AG09309 (cell line): ENCODE measurements at places on chromosomes 5 and 9.

- no peak for DNase-seq
These were observed 410.7 kb downstream of the DTWD2 start for GRCh38 chr5:118577621-118578020.

DNA sequence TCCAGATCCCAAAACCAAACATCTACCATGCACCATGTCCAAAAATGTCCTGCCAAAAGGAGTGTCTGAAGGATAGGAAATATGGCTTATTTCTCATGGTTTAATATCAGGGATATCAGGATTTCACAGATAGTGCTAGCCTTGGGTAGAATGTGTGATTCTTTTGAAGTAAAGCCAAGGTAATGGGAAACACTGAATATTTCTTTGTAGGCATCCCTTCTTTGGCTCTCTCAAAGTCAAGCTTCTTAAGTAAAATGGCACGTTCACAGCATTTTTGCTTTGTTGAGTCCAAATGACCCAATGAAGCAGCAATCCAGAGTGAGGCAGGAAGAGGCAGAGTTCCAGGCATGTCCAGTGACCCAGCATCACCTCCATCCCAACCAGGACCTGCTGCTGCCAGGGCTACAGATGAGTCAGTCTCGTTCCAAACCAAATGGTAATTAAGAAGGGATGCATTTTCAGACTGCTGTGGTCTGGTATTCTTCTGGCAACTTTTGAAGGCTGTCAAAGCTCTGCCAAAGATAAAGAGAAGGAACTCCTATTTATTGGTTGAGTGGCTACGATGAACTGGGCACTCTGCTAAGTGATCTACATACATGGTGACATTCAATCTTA, 678.8 kb upstream of the KLF4 start:
- DNase-seq, result peak; percentile 72

GRCh38 chr5:109953761-109954160, 264.0 kb downstream of the MAN2A1 start:
- no peak for DNase-seq

- DNase-seq, result no peak
These were observed 1.1 kb downstream of the MTMR12 start for GRCh38 chr5:32311404-32312196.

GRCh38 chr5:145668714-145669113, 166.4 kb downstream of the PRELID2 start:
- DNase-seq, result no peak

DNA sequence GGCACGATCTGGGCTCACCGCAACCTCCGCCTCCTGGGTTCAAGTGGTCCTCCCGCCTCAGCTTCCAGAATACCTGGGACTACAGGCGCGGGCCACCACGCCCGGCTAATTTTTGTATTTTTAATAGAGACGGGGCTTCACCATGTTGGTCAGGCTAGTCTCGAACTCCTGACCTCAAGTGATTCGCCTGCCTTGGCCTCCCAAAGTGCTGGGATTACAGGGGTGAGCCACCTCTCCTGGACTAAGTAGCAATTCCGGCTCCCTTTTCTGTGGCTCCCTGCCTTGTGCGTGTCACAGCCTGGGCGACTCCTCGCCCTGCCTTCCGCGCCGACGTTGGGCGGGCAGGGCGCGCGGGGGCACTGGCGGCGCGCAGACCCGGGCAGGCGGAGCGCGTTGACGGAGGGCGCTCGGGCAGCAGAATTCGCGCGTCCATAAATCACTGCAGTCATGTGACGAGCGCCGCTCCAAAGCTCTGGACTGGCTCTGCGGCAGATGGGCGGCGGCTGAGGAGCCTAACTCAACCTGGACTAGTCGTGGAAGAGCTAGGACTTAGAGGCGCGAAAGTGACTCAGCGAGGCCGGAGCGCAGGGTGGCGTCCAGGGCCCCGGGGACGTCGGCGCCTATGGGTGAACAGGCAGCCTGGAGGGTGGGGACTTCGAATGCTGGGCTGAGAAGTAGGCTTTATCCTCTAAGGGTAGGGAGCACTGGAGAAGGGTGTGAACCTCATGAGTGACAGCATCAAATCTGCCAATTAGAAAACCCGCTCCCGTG, 1.4 kb upstream of the CIZ1 start:
- DNase-seq, result peak; percentile 69

DNA sequence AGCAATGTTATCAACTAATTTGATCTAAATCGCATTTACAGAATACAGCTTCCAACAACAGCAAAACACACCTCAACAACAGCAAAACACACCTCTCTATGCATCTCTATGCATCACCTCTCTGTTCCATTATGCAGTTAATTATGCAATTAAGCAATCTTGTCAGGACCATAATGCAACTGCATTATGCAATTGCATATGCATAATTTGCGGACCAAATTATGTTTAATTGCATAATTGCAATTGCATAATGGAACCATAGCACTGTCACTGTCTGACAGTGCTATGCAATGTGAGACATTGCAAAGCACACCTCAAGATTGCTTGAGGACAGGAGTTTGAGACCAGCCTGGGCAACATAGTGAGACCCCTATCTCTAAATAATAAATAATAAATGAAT, 80.4 kb upstream of the PRSS3 start:
- no peak for DNase-seq

DNA sequence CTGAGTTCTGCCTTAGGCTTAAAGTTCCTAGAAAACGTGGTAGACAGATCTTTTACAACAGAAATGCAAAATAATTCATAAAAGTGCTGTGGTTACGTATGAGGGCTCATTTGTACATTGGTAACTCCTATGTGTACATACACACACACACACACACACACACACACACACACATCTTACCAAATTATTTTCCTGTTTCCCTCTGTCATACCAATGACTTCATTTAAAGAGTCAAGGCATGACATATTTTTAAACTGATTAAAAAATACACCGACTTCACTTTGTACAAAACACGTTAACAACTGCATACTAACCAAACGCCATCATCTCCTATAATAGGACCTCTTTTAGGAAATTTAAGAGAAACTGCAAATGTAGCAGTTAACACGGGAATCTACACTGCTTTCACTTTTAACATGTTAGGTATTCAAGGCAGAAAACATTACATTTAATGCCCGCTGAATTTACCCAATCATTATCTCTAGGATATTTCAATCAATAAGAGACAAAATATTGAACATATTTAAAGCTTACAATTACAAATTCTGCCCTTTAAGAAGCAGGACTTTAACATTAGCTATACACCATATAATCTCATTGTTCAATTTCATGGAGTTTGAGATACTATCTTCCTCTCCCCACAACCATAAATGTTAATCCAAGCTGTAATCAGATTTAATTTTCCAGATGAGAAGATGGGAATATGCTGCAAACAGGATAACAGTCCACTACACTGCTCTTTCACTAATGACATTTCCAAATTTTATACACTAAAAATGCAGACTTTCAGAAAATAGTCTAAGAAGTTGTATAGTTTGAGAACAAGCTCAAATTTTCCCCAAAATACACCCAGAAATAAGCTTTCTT, 133.1 kb downstream of the DENND1A start:
- DNase-seq, result no peak

GRCh38 chr9:2281031-2281802, 266.1 kb downstream of the SMARCA2 start:
- no peak for DNase-seq

GRCh38 chr5:33894566-33894965, 2.8 kb upstream of the ADAMTS12 start:
- no peak for DNase-seq

DNA sequence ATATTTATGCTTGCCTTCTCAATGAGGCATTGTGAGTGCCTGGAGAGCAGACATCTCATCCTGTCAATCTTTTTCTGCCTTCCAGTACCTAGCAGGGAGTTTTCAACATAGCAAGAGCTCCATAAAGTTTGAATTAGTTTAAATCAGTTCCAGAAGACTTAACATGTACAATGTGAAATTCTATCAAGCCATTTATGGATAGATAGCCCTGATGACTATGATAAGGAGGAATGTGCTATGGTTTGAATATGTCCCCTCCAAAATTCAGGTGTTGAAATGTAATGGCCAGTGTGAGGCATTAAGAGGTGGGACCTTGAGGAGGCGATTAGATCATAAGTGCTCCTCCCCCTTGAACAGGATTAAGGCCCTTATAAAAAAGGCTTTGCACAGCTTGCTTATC, 306.9 kb upstream of the SMARCA2 start:
- DNase-seq, result no peak

DNA sequence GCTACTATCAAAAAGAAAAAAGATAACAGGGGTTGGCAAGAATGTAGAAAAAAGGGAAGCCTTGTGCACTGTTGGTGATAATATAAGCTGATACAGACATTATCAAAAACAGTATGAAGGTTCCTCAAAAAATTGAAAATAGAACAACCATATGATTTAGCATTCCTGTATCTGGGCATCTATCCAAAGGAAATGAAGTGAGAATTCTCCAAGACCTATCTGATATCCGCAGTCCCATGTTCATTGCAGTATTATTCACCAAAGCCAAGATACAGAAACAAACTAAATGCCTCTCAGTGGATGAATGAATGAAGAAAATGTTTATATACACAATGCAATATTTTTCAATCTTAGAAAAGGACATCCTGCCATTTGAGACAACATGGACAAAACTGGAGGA, 1943.3 kb downstream of the MAT2B start:
- no peak for DNase-seq

- DNase-seq, result peak; percentile 34
These were observed 69.3 kb downstream of the SGCD start for GRCh38 chr5:156396063-156396829.

DNA sequence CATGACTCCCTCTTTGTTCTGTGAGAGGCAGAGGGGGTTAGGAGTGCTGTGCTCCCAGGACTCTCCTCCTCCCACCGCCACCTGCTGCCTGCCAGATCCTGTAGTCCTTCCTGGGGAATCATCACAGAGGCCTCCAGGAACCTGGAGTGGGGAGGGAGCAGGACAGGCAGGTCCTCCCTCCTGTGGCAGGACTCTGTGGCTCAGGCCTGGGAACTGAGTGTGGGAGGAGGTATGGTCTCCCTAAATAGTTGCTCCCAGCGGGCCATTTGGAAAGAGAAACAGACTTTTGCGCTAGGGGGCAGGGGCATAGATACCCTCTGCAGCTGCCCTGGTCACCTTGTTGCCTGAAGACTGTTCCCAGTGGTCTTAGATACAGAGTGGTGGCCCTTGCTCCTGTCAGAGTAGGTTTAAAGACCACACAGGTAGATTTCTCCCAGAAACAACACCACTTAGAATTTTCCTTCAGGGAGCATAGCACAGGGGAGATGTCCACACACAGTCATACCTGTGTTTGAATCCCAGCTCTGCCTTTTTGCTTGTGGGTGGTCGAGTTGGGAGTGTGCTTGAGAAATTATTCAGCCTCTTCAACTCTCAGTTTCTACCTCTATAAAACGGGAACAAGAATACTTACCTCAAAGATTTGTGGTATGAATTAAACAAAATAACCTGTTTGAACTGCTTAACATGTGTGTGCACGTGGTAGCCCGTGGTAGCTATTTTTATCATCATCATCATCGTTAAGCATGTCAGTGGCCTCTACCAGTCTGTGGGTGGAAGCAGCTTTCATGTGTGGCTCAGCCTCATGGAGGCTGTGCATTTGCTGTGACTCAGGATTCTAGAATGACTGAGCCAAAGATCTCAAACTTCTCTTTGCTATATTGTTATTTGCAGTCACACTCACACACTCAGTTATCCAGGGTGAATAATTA, 55.8 kb downstream of the SLC22A5 start:
- DNase-seq, result no peak

- no peak for DNase-seq
These were observed 24.2 kb downstream of the LIFR start for GRCh38 chr5:38532165-38532669.

- peak; percentile 76 for DNase-seq
These were observed 78.9 kb upstream of the RPS23 start for GRCh38 chr5:82356808-82357671.

DNA sequence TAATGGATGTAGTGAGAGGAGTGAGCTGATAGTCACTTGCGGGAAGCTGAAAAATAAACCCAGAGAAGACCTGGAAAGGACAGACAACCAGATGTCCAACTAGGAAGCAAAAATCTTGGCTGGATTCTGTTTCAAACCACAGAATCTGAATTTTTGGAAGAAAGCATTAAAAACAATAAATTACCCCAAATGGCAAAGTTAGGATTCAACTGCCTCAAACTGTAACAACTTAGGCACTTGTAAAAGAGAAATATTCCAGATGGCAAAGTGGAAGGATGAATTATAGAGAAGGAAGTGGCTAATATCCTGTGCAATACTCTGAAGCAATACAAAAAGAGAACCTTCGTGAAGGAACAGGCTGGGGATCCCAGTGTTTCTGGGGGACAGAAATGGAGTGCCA, 46.8 kb upstream of the SLIT3 start:
- DNase-seq, result peak; percentile 20

- no peak for DNase-seq
These were observed 298.2 kb downstream of the EDIL3 start for GRCh38 chr5:84086511-84086910.

GRCh38 chr5:143229426-143229895, 174.0 kb downstream of the NR3C1 start:
- DNase-seq, result no peak

DNA sequence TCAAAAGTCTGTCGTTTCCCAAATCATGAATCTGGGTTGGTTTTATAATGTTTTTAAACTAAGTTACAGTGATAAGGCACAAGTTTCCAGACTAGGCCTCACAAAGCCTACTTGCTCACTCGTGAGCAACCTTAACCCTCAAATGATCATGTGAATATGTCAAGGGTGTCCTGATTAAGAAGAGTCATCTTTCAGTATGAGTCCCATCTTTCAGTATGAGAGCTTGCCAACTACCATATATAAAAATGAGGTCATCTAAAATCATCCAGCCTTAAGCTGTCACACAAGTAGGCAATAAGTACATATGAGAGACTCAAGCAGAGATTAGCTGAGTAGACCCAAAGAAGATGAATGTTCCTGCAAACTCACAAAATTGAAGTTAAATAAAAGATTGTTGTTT, 668.4 kb upstream of the FAM174A start:
- DNase-seq, result no peak

DNA sequence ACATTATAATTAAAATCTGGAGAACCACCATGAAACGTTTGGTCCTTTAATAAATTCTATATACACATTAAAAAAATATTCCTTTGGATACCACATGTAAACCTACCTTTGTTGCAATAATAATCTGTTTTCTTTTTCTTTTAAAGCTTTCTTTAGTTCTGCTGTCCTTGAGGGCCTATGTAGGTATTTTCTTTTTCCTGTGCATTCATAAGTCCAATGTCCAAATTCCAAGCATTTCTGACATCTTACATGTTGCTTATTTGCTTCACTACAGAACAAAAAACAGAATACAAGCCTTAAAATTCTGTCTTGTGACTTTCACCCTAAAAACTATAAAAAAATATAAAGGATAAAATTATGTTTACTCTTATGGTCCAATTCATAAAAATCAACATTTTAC, 19.7 kb downstream of the ZCCHC10 start:
- DNase-seq, result no peak

DNA sequence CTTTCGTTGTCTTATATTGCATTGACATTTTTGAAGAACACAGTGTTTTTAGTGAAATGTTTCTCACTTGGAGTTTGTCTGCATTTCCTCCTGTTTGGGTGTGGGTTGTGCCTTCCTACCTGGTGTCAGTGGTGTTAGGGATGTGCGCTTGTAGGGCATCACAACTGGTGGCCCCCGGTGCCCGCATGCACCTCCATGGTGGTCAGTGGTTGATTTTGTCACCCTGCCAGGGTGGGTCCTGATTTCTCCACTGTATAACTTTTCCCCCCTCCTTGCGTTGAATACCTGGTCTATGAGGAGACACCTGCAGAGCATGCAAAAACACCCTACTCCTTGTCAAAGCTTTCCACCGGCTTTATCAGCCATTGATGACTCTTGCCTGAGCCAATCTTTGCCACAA, 132.9 kb downstream of the BARX1 start:
- DNase-seq, result no peak
